ENCODE measurements at places on chromosomes 12 and 14. TPM values are rescaled to one million over a fixed set of nuclear protein-coding genes. Genes with fewer than 3 reads are reported as not detected.

GRCh38 chr14:36671149-36671548, 9.5 kb downstream of the PAX9 start:
- no peak for DNase-seq

GRCh38 chr14:66483322-66483721, 2.8 kb upstream of the CCDC196 start:
- no peak for DNase-seq

- peak; percentile 80 for DNase-seq
Measured at GRCh38 chr12:122062832-122063693, 15.5 kb upstream of the MLXIP start.

DNA sequence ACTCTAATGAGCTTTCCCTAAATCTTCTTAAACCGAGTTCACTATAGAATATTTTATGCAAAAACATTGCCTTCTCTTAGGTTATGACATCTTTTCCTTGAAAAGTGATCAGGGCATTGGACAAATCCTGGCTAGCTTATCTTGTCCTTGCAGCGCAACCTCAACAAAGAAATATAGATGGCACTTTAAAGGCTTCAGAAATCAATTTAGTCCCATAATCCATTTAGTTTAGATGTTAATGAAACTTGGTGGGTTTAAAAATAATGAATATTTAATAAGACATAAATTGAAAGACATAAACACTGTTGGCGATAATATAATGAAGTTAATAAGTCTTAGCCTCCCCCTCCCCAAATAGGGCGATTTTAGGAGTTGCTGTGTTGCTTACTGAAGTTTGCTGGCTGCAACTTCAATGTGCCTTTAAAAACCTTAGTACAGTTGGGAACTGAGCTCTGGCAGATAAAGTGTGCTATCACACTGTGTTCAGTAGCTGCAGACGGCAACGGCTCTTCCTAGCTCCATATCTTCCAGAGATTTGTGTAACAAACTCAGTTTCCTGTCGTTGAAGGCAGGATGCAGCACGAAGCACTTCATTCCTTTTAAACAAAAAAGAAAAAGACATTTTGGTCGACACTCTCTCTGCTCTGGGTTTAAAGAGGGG, 19.5 kb downstream of the PLXNC1 start:
- no peak for DNase-seq

- no peak for DNase-seq
Measured at GRCh38 chr14:94046696-94047250, 20.6 kb downstream of the OTUB2 start.

TC2N gene
- 104 TPM for total RNA-seq

- no peak for DNase-seq
Measured at GRCh38 chr14:36506732-36507614, 13.1 kb downstream of the NKX2-1 start.

PMEL gene
- 2.9 TPM for total RNA-seq

GRCh38 chr14:65010211-65010931, 23.7 kb downstream of the FNTB start:
- DNase-seq, result no peak

GRCh38 chr14:102375119-102375518, 12.4 kb downstream of the TECPR2 start:
- no peak for DNase-seq

DNA sequence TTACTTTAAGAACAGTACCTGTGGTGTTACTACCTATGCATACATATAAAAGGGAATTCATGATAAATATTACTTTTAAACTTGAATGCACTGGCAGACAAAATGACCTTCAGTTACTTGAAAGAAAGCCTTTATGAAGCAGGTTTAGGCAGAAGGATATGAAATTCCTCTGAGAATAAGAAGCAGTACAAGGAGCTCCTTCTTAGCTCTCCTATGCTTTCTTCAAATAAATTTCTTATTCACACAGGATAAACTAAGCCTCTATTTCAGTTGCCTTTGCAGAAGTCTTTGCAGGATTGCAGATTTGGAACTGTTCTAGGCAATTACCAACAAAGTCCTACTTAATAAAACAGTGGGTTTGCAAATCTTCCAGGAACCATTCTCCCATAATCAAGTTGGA, 1.0 kb downstream of the EPYC start:
- DNase-seq, result no peak

- DNase-seq, result no peak
Measured at GRCh38 chr12:48388938-48389337, 38.2 kb upstream of the ZNF641 start.

- no peak for DNase-seq
Measured at GRCh38 chr14:95066427-95066986, 90.8 kb downstream of the DICER1 start.

DNA sequence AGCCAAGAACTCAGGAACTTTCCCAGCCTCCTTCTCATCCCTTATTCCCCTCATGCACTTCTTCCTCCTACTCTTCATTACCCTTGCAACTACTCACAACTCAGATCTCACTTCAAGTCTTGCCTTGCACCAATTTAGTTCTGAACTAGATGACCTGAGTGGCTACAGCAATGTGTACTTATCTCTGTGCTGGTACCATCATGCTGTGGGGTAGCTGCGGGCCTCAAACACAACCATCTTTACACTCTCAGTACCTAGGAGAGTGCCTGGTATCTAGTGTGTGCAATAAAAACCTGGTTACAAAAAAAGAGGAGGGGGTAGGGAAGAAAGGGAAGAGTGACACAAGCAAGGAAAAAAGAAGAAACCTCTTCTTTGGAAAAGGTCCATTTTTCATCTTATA, 219.0 kb downstream of the SPTSSA start:
- no peak for DNase-seq

- DNase-seq, result no peak
Measured at GRCh38 chr14:51495319-51495718, 156.4 kb upstream of the FRMD6 start.

GRCh38 chr14:68014771-68015170, 195.2 kb downstream of the RAD51B start:
- DNase-seq, result no peak

- DNase-seq, result no peak
Measured at GRCh38 chr14:80927083-80927989, 14.2 kb downstream of the CEP128 start.

SRRM4 gene
- total RNA-seq, result 0.03 TPM

GRCh38 chr12:38543151-38543550, 226.6 kb downstream of the ALG10B start:
- peak; percentile 11 for DNase-seq

DNA sequence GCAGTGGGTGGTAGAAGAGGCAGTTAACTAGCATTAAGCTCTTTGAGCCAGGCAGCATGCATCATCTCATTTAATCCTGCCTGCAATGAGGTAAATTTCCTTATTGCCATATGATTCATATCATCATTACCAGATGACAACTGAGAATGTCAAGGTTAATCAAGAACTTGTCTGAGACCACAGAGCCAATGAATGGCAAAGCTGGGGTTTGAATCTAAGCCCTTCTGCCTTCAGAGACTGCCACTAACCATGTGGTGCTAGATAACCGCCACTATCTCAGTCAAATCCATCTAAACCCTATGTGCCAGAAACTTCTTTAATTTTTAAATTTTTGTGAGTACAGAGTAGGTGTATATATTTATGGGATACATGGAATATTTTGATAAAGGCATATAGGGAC, 77.8 kb upstream of the GRIP1 start:
- no peak for DNase-seq

- no peak for DNase-seq
Measured at GRCh38 chr12:75579552-75579951, 68.1 kb upstream of the KRR1 start.

- DNase-seq, result no peak
Measured at GRCh38 chr12:1346126-1346525, 248.3 kb downstream of the FBXL14 start.

CYP46A1 gene
- 1.8 TPM for total RNA-seq

FGF23 gene
- 0.06 TPM for total RNA-seq

GRCh38 chr12:65892841-65893251, 68.6 kb downstream of the HMGA2 start:
- no peak for DNase-seq

P2RX2 gene
- not detected for total RNA-seq

GRCh38 chr12:117236456-117237001, 46.3 kb upstream of the FBXO21 start:
- peak; percentile 80 for DNase-seq

DNA sequence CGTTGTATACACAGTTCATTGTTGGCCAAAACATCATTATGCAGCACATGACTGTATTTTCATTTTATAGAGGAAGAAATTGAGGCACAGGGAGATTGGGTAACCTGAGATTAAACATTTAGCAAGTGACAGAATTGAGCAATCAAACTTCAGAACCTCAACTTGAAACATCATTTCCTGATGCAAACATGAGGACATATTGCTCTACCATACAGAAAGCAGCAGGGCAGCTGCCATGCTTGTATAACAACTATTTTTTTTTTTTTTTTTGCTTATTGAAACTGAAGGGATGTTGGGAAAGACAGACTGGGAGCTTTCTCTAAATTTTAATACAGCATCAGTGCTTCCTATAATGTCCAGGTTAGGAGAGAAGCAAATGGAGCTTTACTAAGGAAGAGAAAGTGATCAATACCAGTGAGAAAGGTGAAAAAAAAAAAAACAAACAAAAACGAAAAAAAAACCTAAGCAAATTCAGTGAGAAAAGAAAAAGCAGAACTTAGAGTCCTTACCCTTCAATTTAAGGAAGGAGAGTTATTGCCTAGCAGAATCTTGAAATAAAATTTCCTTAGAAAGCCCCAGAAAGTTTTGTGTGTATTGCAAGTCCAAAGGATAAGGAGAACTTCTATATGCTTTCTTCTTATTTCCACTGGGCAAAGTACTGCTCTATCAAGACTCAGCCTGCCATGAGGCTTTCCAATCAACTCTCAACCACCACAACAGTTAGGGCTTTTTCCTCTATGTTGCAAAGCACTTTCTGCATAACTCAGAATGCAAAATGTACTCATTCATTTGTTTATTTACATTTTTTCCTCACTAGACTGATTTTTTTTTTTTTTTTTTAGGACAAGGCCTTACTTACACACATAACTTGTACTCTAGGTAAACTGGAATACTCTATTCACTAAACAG, 21.6 kb downstream of the BTG1 start:
- no peak for DNase-seq

- no peak for DNase-seq
Measured at GRCh38 chr12:74538491-74539258, 1.0 kb downstream of the ATXN7L3B start.

SERPINA1 gene
- total RNA-seq, result 348 TPM

DNA sequence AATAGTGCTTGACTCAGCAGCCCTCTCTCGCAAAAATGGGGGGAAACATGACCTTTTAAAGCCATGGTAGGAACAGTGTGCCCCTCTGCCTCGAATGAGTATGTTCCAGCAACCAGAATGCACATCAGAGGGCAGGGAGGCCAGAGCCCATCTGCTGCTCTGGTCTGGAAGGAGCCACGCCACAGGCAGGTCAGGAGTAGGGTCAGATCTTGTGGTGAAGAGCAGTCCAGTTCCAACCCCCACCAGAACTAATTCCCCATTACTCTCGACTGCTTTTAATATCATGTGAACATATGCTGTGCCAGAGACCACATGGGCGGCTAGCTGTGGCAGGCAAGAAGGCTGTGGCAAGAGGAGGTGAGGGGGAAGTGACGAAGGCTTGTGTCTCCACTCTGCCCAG, 34.6 kb upstream of the TMX1 start:
- no peak for DNase-seq

DNA sequence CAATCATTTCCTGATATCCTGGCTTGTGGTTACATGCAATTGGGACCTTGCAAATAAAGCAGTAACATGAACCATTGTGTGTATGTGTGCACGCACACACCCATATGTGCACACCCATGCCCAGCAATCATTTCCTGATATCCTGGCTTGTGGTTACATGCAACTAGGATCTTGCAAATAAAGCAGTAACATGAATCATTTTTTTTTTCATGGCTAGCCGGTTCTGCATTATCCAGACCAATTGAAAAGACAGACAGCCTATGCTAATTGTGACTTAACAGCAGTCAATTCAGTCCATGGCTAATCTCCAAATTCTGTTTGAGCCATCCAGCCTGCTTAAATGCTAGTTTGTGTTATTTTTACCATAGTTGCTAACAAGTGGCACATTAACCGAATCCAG, 134.3 kb downstream of the TTC7B start:
- DNase-seq, result no peak

- no peak for DNase-seq
Measured at GRCh38 chr14:75092698-75093097, 23.3 kb downstream of the ZC2HC1C start.

GRCh38 chr14:85380881-85381280, 149.1 kb upstream of the FLRT2 start:
- DNase-seq, result no peak

DNA sequence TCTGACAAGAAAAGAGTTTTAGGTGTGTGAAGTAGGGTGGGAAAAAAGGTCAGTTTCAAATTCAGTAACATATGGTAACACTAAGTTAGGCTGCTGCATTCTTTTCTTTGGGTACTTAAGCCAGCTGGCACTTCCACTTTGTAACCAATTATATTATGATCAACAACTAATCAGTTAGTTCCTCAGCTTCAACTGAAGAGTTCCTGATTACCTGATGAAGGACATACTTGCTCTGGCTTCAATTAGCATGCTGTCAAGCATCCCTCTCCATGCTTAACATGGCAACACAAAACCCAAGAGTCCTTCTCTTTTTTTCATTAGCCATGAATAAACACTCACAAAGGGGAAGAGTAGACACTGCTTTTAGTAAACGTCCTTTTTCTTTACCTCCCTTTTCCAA, 6.8 kb upstream of the KANSL2 start:
- no peak for DNase-seq

DNA sequence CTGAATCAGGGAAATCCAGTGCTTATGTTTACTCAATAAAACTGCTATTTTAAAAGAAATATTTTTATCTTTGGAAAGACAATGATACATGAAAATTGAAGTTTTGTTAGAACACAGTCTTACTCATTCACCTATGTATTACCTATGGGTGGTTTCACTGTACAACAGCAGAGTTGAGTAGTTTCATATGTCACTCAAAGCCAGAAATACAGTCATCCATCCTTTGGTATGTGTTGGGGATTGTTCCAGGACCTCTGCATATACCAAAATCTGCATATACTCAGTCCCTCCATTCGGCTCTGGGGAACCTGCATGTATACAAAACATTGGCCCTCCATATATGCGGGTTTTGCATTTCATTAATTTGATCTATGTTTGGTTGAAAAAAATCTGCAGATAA, 190.6 kb downstream of the GPHN start:
- no peak for DNase-seq

GRCh38 chr12:66051361-66051760, 79.2 kb downstream of the LLPH start:
- DNase-seq, result no peak

- DNase-seq, result peak; percentile 32
Measured at GRCh38 chr14:64569138-64569631, 19.4 kb downstream of the PPP1R36 start.

DNA sequence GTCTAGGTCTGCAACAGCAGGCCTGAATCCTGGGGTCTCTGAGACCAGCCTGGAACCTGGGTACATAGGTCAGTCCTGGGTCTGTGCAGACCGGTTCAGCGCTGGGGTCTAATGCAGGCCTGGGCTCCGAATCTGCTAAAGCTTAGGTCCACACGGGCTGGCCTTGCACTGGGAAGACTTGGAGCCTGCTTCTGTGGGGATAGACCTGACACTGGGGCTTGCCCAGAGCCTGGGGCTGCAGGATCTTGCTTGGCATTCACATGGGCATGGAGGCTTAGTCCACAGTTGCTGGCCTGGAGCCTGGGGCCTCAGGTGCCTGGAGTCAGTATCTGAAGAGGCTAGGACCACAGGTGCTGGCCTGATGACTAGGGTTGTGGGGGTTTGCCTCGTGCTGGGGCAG, 369.8 kb upstream of the SEL1L start:
- DNase-seq, result no peak

- no peak for DNase-seq
Measured at GRCh38 chr14:79575032-79575431, 636.3 kb downstream of the DIO2 start.

GRCh38 chr12:79688376-79689060, 2.2 kb downstream of the PAWR start:
- DNase-seq, result no peak

GRCh38 chr12:117499759-117500485, 138.5 kb upstream of the NOS1 start:
- DNase-seq, result no peak
